CD4-positive, alpha-beta T cell treated with Interleukin-4 for 4 hours (primary cell): ENCODE measurements at places on chromosomes 7 and 10.

DNA sequence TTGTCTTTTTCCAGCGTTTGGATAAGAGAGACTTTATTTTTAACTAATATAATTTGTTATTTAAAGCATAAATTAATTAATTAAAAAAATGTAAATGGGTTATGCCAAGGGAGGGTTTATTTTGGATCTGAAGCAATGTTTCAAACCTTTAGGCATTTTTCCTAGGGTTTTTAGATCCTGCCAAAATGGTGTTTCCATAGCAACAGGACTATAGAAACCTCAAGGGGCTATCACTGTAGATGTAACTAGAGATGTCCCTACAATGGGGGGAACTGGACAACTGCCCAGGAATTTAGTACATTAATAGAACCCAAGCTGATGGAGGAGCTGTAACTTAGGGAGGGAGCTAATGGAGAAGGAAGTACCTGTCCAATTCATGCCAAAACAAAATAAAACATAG is 57.3 kb downstream of the SLC39A12 start:
- no peak for DNase-seq

GRCh38 chr10:110739811-110740271 is 95.7 kb downstream of the RBM20 start:
- DNase-seq, result peak; percentile 22

- DNase-seq, result no peak
Measured at GRCh38 chr7:30144657-30145306, 10.0 kb downstream of the MTURN start.

DNA sequence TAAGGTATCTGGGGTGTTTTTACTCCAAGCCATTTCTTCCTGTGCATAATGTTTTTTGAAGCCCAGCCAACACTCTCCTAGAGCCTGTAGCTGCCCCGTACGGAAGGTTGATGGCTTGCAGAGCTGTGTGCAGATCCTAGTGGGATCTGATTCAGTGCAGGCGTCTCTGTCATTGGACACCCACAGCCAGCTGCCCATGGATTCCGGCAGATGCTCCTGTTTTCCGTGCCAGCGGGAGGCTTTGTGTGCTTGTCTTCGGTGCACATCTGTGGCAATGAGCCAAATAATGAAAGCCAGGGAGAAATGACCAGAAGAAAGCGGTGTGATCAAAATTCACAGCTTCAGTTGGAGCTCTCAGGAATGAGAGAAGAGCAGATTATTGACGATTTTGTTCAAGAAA is 426.4 kb downstream of the TYW1 start:
- no peak for DNase-seq

GRCh38 chr7:127629268-127629854 is 11.4 kb upstream of the PAX4 start:
- peak; percentile 6 for DNase-seq

DNA sequence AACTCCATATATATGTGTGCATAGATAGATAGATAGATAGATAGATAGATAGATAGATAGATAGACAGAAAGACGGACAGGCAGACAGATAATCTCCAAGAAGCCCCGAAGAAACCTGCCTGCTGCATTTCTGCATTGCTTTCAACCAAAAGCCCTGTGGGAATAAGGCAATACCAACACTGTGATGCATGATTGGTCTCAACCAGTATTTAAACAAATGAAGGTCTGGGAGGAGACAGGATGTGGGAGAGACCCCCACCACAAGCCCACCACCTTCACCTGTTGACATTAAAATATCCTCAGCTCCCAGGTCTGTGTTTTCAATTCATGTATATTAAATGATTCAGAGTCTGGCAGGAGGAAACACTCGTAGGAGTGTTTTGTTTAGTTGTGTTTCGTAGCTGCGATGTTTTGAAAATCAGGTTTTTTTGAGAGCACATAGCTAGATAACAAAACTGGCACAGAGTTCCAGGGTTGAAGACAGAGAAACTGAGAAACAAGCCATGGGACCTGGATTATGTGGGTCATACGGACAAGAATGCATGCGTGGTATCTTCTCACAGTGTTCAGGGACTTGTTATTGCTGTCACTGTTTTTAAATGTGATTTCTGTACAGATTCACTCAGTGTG is 200.7 kb upstream of the AHR start:
- no peak for DNase-seq

- DNase-seq, result no peak
Measured at GRCh38 chr7:151893405-151893923, 16.5 kb upstream of the PRKAG2 start.

DNA sequence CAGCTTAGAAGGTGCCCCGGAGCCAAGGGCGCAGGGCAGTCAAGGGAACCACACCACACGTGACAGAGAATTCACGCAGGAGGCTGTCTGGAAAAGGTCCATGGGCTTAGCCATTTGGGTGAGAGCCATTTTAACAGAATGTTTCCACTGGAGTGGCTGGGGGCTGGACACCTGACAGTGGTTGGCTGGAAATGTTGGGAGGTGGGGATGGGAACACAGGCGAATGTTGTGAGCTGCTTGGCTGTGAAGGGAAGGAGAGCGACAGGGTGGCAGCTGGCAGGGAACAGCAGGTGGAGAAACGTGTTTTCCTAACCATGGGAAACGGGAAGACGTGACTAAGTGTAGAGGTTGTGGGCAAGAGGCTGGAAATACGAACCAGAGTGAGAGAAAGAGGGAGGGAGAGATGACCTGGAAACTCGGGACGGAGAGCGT is 100.5 kb upstream of the ZNF32 start:
- DNase-seq, result no peak

DNA sequence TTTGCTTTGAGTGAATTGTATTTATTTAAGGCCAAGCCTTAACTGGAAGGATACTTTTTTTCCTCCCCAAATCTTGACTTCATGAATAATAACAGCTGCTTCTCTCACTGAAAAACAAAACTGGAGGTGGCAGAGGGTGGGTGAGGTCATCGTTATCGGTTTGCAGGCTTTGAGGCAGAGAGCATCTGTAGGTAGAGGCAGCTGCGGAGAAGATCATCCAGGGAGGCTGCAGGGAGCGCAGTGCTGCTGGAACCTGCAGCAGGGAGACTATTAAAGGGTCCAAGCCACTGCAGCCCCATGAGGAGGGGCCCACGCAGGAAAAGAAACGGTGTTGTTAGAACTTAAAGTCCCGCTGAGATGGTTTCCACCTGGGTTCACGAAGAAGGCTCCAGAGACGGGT is 112.1 kb upstream of the SDK1 start:
- no peak for DNase-seq

DNA sequence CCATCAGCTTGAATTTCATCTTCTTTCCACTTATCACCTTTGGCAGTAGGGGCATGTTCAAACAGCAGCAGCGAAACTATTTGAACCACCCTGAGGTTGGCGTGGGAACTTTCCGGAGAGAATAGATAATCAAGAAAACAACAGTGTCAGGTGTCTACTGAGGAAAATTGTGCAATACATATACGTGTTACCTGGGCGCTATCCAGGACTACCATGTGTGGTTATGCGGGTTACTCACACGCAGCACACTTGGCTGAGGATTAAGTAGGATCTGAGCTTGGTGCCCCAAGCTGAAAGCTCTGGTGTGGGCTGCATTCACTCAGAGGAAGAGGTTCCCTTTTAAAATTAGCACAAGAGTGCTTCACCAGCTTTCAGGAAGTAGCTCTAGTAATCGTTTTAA is 8.8 kb upstream of the ABI1 start:
- DNase-seq, result no peak

DNA sequence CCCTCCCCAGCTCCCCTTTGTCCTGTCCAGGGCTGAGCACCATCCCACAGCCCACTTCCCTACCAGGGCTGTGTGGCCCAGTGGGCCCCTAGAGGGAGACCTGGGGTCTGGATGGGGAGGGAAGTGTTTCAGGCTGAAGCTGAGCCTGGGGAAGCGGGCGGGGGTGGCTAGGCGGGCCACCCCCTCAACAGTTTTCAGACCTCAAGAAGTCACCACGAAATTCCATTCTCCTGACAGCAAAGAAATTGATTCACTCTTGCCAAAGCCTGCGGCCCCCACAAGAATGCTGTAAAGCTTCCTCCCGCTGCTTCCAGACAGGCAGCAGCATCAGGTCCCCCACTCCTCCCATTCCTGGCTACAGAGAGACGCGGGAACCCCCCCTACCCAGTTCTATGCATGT is 2.5 kb upstream of the LFNG start:
- DNase-seq, result no peak

GRCh38 chr7:15932318-15932717 is 245.8 kb upstream of the MEOX2 start:
- DNase-seq, result no peak

DNA sequence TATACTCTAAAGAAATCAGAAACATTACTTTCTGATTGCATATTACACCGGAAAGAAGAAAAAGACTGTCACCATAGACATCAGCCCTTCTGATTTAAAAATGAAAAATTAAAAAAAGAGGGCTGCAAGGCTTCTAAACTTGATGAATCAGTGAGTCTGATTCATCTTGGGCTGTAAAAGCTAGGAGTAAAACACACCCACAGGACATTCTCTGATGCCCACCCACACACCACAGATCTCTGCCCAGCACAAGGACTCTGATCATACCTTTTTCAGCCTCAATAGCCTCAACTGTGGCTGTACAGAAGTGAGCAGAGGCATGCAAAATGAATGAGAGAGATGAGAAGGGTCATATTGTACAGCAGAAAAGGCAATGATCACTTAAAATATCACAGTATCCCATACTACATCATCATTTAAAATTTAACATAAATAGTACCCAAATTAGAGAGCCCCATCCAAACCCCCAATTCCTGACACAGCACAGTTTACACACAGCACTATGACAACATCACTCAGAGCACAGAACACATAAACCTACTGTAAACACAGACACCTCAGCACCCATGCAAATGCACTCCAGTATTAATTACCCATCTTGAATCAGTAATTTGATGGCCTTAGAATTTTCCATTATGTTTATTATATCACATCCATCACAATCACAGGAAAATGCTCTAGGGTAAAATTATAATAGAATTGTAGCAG is 6.4 kb upstream of the MSS51 start:
- DNase-seq, result no peak

DNA sequence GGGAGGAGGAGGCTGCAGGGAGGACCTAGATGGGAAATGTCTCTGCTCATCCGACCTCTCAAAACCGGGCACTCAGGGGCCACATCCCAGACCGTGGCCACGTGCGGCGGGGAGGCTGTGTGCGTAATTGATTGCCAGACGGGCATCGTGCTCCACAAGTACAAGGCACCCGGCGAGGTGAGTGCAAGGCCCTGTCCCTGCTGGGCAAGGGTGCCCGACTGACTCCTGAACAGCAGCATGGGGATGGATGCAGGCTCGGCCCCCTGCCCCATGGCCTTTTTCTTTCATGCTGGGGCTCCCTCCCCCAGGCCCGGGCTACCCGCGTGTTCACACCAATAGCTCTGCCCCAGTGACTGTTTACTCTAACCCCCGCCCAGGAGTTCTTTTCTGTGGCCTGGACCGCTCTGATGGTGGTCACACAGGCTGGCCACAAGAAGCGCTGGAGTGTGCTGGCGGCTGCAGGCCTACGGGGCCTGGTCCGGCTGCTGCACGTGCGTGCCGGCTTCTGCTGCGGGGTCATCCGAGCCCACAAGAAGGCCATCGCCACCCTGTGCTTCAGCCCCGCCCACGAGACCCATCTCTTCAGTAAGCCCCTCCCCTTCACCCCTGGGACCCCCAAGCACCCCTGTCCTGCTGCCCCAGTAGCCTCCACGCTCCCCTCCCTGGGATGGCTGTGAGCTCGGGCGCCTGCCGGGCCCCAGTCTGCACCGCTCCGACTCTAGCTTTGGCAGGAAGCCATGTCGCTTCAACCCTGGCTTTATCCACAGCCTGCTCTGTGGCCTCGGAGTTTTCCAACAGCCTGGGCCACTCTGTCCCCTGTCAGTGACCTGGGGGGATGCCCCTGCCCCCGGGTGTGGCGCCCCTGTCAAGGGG is 3.9 kb downstream of the LRWD1 start:
- no peak for DNase-seq

GRCh38 chr7:37703361-37703760 is 19.8 kb downstream of the GPR141 start:
- no peak for DNase-seq
